Fibroblast of skin of right quadriceps (primary cell): ENCODE measurements at places on chromosomes 12 and 14.
A peak's percentile ranks its signal among the peaks of the same experiment; 100 is the strongest.

DNA sequence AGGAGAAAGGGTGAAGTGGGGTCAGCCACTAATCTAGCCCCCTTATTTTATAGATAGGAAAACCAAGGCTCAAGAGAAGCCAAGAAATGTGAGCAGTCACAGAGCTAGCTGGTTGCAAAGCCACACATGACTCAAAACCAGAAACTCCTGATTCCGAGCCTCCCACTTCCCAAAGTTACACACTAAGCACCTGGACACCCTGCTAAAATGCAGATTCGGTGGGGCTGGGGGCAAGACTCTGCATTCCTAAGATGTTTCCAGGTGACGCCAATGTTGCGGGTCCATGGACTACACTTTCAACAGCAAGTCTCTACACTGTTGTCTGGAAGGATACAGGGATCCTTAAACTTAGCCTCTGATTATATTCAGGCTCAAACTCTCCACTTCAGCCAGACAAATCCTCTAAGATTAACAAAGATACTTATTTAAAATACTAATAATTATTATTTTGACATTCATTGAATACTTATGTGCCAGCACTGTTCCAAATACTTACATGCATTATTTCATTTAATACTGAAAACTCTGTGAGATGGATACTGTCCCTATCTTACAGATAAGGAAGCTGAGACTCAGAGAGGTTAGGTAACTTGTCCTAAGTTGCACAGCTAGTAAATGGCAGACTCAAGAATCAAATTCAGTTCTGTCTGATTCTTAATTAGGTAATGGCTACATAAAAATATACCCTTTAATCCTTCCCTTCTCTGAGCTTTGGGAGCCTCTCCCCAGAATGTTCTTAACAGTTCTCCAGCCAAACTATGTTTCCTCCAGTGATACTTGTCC is 81.4 kb downstream of the CRACR2A start:
- DNase-seq = no peak

- DNase-seq = peak; percentile 46
Measured at GRCh38 chr12:56206452-56207166, 15.1 kb downstream of the RNF41 start.

- DNase-seq = no peak
Measured at GRCh38 chr12:14931359-14931758, 7.0 kb downstream of the ERP27 start.

DNA sequence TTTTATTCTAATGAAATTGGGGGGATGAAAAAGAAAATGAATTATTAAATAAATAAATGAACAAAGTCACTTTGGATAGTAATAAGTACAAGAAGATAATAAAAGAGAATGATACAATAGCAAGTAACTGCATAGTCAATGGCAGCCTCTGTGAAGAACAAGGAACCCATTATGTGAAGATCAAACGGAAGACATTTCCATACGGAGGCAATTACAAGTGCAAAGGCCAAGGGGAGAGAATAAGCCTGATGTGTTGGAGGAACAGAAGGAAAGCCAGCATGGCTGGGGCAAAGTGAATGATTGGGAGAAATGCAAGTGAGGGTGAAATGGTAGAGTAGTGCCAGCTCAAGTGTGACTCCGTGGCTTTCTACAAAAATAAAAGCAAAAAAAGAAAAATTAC is 43.9 kb upstream of the CHPT1 start:
- no peak for DNase-seq

GRCh38 chr12:52007158-52007921 is 594 bp downstream of the TAMALIN start:
- DNase-seq = no peak

DNA sequence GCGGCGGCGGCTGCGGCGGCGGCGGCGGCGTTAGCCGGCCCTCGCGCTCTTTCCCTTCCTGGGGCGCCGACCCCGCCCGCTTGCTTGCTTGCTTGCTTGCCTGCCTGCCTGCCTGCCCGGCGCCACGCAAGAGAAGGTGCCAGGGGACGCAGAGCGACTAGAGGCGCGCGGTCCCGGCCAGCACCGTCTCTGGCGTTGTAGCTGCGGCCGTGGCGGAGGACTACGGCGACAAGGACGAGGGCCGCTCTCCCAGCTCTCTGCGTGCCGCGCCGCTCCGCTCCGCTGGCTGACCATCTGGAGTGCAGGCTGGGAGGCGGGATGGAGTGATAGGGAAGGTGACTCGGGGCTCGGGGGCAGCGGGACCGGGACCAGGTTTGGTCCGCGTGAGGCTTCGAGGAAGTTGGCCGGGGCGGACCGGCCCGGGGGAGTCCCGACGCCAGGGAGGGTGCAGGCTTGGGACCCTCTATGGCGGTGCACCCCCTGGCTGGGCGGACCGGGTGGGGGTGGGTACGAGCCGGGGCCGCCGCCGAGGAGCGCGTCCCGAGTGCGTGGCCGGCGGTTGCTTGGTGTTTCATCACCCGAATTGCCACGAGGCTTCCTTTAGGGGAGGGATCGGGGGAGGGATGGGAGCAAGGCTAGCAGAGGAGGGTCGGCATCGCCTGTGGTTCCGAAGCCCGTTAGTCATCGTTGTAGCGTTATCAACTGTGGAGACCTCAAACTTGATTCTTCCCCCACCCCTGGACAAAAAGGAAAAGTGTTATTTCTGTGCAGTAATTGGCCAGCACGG is 471 bp downstream of the XPOT start:
- DNase-seq = peak; percentile 95

DNA sequence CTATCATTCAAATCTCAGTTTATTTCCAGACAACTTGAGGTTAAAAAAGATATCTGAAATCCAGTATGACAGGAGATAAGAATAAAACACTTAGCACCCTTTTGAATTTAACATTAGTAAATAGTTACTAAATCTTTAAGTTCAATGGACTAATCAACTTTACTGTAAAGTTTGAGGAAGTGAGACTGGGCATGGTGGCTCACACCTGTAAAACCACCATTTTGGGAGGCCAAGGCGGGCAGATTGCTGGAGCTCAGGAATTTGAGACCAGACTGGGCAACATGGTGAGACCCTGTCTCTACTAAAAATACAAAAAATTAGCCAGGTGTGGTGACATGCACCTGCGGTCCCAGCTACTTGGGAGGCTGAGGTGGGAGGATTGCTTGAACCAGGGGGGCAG is 40.3 kb upstream of the CERS5 start:
- DNase-seq = no peak

- DNase-seq = no peak
Measured at GRCh38 chr14:38001501-38001900, 206.2 kb upstream of the SSTR1 start.

DNA sequence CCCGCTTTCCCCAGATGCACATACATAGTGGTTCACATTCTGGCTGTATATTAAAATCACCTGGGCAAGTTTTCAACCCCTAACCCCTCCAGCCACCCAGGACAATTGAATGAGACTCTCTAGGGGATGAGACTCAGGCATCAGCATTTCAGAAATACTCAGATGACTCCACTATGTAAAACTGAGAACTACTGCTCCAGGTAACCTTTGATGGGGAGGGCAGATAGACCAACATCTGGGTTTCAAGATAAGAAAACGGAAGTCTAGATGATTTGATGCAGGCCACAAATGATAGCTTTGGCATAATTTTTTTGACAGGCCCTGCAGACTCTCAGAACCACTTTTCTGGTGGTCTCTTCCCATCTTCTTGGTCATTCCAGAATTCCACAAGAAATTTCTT is 341.1 kb downstream of the EMP1 start:
- no peak for DNase-seq

DNA sequence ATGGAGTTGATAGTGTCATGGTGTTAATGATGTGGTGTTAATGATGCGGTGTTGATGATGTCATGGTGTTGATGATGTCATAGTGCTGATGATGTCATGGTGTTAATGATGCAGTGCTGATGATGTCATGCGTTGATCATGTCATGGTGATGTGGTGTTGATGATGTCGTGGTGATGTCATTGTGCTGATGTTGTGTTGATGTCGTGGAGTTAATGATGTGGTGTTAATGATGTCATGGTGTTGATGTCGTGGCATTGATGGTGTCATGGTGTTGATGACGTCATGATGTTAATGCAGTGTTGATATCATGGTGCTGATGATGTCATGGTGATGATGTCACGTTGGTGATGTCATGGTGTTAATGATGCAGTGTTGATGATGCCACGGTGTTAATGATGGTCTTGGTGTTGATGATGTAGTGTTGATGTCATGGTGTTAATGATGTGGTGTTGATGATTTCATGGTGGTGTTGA is 49.1 kb upstream of the RIMBP2 start:
- peak; percentile 17 for DNase-seq

DNA sequence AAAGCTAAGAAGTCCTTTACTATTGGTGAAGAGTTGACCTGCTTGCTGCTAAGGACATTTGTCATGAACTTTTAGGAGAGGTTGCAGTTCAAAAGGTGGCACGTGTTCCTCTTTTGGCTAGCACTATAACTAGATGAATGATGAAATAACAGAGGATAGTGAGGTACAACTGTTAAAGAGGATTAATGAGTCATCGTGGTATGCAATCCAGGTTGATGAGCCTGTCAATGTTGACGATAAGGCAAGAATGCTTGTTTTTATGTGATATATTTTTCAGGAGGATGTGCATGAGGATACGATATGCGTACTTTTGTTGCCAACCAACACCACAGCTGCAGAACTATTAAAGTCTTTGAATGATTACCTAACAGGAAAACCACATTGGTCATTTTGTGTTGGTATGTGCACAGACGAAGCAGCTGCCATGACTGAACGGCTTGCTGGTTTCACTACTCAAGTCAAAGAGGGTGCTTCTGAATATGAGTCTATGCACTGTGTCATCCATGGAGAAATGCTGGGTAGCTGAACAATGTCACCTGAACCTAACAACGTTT is 10.6 kb downstream of the CEP128 start:
- DNase-seq = peak; percentile 90

- no peak for DNase-seq
Measured at GRCh38 chr14:93333631-93334103, 831 bp upstream of the BTBD7 start.

- DNase-seq = no peak
Measured at GRCh38 chr14:73944432-73945158, 5.3 kb downstream of the FAM161B start.

GRCh38 chr14:75531256-75531655 is 9.0 kb downstream of the BATF start:
- no peak for DNase-seq

DNA sequence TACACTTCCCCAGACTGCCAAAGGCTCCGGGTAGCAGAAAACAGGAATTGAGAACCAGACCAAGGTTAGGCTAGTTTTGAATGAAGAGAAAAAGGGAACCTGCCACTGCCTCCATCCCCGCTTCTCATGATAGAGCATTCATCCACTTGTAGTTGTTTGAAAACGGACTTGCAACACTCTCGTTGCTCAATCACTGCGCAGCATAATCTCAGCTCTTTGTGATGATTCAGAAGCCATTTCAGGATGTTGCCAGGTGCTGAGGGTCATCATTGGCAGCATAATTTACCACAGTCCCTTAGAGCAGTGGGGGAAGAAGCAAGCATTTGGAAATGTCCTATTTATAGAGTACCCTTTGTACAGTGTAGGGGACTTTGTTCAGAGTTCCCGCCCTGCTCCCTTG is 25.6 kb downstream of the KCNK13 start:
- peak; percentile 17 for DNase-seq

DNA sequence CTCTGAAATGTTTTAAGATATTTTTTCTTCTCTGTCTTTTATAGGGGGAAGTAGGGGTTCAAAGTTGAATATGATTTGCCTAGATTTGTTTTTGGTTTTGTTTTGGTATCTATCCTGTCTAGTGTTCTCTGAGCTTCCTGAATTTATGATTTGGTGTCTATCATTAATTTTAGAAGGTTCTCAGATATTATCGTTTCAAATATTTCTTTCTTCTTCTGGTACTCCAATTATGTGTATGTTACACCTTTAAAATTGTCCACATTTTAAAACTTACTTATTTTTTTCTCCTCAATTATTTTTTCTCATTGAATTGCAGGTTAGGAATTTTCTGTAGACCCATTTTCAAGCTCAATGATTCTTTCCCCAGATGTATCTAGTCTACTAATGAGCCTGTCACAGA is 13.8 kb upstream of the DCN start:
- DNase-seq = no peak

- no peak for DNase-seq
Measured at GRCh38 chr12:13372386-13372785, 175.9 kb downstream of the EMP1 start.

- no peak for DNase-seq
Measured at GRCh38 chr14:81557146-81557545, 23.5 kb upstream of the SEL1L start.

- no peak for DNase-seq
Measured at GRCh38 chr12:72209086-72209485, 63.1 kb upstream of the TRHDE start.

GRCh38 chr14:39451811-39452210 is 19.6 kb upstream of the FBXO33 start:
- DNase-seq = no peak

DNA sequence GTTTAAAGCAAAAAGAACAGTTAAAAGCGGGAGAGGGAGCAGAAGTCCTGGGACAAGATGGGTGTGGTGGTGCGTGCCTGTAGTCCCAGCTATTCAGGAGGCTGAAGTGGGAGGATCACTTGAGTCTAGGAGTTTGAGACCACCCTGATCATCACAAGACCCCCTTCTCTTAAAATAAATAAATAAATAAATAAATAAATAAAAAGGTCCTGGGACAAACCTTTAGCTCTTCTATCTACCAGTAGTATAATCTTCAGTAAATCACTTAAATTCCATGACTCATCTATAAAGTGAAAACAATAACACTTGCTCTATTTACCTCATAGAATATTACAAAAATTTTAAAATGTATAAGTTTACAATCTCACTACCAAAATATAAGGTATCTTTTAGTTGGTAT is 5.8 kb downstream of the RACGAP1 start:
- no peak for DNase-seq

- DNase-seq = no peak
Measured at GRCh38 chr12:95721320-95721719, 69.2 kb downstream of the NTN4 start.

- DNase-seq = no peak
Measured at GRCh38 chr14:37145395-37145794, 27.0 kb downstream of the SLC25A21 start.

- DNase-seq = no peak
Measured at GRCh38 chr12:70059373-70059772, 183.9 kb upstream of the CNOT2 start.

DNA sequence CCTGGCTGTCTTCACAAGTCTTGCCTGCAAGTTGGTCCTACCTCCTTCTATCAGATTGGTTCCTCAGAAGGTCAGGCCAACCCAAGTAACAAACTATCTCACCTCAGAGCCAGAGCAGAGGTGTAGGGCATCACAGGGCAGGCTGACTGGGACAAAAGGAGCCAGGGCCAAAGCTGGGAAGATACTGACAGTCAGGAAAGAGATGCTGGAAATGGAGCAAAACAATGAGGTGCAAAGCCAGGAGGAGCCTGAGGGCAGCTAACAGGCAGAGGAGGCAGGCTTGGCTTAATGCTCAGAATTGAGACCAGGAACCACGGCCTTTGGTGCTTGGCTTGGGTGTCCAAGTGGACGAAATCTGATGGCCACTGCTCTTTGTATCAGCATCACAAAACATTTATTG is 68.4 kb upstream of the PNMA1 start:
- DNase-seq = no peak
